ENCODE measurements at places on chromosomes 1 and 21. TPM values are rescaled to one million over a fixed set of nuclear protein-coding genes. Genes with fewer than 3 reads are reported as not detected.

The DIO1 gene
- total RNA-seq = not detected

The HSPA13 gene
- 16.0 TPM for total RNA-seq

The ZMYND12 gene
- total RNA-seq = 0.07 TPM

The FYB2 gene
- not detected for total RNA-seq

The ENAH gene
- total RNA-seq = 171 TPM

The MYCL gene
- 0.25 TPM for total RNA-seq

The S100B gene
- total RNA-seq = not detected

The TARBP1 gene
- total RNA-seq = 21.5 TPM

The CCNL2 gene
- 47.9 TPM for total RNA-seq

The GBP7 gene
- total RNA-seq = not detected

The ACTA1 gene
- not detected for total RNA-seq

The BTBD8 gene
- total RNA-seq = 0.15 TPM

The ABCB10 gene
- total RNA-seq = 38.4 TPM

The TIAM1 gene
- 2.2 TPM for total RNA-seq

The VANGL2 gene
- not detected for total RNA-seq

The C1QA gene
- total RNA-seq = not detected

The CASZ1 gene
- 1.2 TPM for total RNA-seq

The PLA2G2C gene
- total RNA-seq = not detected

The OR2L8 gene
- not detected for total RNA-seq

The PDPN gene
- 47.5 TPM for total RNA-seq

The CTTNBP2NL gene
- 16.3 TPM for total RNA-seq

The COL8A2 gene
- 0.99 TPM for total RNA-seq

The GBP5 gene
- 4.6 TPM for total RNA-seq

The S100A5 gene
- not detected for total RNA-seq

The CCDC185 gene
- total RNA-seq = 0.47 TPM

The CLIC6 gene
- total RNA-seq = not detected

The PDC gene
- total RNA-seq = not detected

The GUCA2B gene
- not detected for total RNA-seq

The LIN9 gene
- total RNA-seq = 12.3 TPM

The HAO2 gene
- not detected for total RNA-seq

The RAB7B gene
- 17.5 TPM for total RNA-seq

The TFAP2E gene
- not detected for total RNA-seq

The LCE3E gene
- total RNA-seq = not detected

The CELA2B gene
- not detected for total RNA-seq

The TNFSF4 gene
- not detected for total RNA-seq

Data from MG63 (cell line).